SK-MEL-5 (cell line): ENCODE measurements at places on chromosomes 5 and 9. TPM values are rescaled to one million over a fixed set of nuclear protein-coding genes. Genes with fewer than 3 reads are reported as not detected.

Gene TMEM215
- total RNA-seq: not detected in 2 replicates

Gene SH2D3C
- total RNA-seq: 0.08 and 0.11 TPM in 2 replicates

Gene C9orf153
- total RNA-seq: 0.98 TPM in 1 of 2 replicates, not detected in the other

Gene TRPM3
- 3.9 and 4.1 TPM in 2 replicates for total RNA-seq

Gene HRCT1
- not detected in 2 replicates for total RNA-seq

Gene NMUR2
- total RNA-seq: not detected in 2 replicates

Gene CDH6
- not detected in 2 replicates for total RNA-seq

Gene PCDHGA12
- 10.0 and 13.8 TPM in 2 replicates for total RNA-seq

Gene C5orf52
- not detected in 2 replicates for total RNA-seq

Gene SPATA31C1
- total RNA-seq: not detected in 2 replicates

Gene PCDHA9
- 0.05 TPM in 1 of 2 replicates, not detected in the other for total RNA-seq

Gene PCA3
- total RNA-seq: 0.13 and 0.21 TPM in 2 replicates

Gene LMX1B
- 2.7 and 5.6 TPM in 2 replicates for total RNA-seq

GRCh38 chr9:79658926-79659325 is 87.2 kb downstream of the TLE4 start:
- no peak for DNase-seq

GRCh38 chr5:84290161-84290560 is 94.5 kb downstream of the EDIL3 start:
- no peak for DNase-seq

DNA sequence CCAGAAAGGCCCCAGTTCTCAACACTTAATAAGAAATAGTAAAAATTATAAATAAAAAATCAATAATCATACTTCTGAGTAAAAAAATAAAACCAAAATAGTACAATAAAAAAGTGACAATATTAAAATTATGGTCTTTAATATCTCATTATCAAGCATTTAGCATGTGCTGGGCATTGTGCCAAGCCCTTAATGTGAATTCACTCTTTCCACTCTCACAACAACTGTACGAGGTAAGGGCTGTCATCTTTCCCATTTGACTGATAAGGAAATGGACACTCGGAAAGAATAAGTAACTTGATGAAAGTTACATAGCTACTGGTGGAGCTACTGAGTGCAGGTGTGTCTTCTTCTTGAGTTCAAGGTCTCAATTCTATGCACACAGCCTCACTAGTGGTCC is 43.6 kb downstream of the SEC61B start:
- DNase-seq: no peak

DNA sequence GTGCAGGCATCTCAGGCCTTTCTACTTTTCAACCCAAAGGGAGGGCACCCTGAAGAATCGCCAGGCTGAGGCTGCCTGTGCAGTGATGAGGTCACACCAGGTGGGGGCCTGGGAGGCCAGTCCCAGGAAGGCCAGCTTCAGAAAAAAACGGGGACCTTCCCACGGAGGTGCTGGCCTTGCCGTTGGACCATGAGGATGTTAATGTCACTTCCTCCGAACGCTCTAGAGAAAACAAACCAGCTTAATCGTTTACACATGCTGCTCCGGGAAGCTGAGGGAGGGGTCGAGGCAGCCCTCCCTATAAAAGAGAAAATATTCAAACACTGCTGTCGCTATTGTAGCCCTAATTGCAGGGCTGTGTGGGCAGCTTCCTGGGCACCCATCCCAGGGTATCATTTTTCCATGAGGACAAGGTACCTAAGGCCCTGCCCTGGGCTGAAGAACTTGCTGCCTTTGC is 27.0 kb downstream of the PTGES start:
- DNase-seq: no peak

- DNase-seq: no peak
These were observed 6.7 kb upstream of the C5orf63 start for GRCh38 chr5:127079994-127080491.

GRCh38 chr5:158313733-158314464 is 455.0 kb upstream of the CLINT1 start:
- no peak for DNase-seq

DNA sequence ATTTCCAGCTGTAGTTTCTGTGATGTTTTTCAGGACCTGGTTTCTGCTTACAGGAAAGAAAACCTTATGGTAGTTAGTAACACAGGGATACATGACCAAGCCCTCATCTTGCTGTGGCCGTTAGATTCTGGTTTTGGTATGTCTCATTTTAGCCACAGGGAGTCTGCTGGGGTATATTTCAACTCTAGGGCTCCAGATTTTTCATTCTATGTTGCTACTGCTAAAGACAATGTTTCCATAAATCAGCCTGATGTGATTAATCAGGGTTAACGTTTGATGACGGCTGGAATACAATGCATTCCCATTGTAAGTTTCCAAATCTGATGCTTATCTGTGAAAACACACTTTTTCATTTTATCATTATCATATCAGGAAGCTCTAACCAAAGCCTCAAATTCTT is 48.2 kb downstream of the P4HA2 start:
- DNase-seq: no peak

DNA sequence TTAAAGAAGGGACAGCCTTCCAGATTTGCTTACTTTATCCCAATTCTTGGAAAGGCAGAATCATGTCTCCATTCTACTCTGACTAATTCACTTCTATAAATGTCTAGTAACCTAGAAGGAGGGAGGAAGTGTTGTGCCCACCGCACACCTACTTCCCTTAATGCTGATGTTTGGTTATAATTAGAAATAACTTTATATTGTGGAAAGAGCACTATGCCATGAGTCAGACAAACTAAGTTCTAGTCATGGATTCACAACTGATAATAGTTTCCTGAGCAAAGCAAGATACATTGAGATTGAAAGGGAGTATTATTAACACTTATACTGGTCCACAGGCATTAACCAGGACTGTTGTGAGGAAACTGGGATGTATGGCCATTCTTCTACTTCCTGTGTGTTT is 345.9 kb upstream of the RPS23 start:
- no peak for DNase-seq

DNA sequence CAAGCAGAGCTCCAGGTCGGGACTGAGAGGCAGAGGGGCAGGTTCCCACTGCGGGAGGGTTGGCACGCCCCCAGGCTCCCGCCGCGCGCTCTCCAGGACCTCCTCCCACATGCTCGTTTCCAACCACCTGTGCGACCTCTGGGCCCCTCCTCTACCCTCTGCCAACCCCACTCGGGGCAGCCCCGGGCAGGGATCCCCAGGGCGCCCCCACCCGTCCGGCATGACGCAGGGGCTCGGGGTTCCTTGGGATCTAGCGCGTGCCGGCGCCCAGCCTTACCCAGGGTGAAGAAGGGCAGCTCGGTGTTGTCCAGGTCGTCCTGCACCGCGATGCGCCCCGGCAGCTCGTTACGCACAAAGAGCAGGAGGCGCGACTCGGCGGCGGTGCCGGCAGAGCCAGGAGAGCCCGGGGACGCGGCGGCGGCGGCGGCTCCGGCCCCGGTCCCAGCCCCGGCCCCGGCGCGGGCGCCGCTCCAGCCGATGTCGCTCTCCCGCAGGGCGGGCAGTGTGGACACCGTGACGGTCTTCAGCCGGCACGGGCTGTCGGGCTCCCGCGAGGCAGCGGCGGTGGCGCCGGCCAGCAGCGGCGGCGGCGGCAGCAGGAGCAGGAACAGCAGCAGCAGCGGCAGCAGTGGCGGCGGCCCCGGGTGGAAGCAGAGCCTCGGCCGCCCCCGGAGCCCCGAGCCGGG is 494 bp downstream of the ASTN2 start:
- DNase-seq: no peak

GRCh38 chr9:80134487-80134886 is 562.7 kb downstream of the TLE4 start:
- DNase-seq: no peak

DNA sequence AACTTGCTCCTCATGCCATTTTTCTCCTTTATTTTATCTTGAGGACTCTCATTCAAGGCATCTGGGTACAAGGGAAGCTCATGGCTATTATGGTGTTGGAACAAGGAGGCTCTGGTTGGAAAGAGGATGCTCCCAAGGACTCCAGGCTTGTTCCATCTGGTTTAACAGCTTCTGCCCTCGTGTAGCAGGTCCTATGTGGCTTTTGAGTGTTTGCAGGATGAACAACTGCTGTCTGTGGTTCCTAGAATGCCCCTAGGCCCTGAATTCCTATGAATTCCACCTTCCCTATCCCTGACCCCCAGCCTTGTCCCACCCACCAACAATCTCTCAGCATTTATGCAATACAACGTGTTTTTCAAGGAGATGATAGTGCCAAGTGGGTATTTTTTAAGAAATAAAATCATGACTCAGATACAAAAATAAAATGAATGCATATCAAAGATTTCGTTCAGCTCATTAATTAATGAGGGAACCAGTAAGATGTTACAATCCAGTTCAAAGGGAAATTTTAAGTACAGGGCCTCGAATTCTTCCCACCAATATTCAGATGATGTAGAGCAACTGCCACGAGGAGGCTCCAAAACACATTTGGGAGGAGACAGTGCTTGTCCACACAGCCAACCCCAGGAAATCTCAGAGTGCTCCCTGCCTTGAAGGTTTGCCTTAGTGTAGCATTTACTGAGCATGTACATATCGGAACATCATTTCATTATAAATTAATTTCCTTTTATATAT is 182.0 kb downstream of the MUSK start:
- peak; percentile 33 for DNase-seq

GRCh38 chr5:74589204-74590056 is 51.1 kb downstream of the ENC1 start:
- no peak for DNase-seq

- peak; percentile 66 for DNase-seq
These were observed 1.2 kb upstream of the CEMIP2 start for GRCh38 chr9:71769175-71770161.

GRCh38 chr9:79300068-79300467 is 271.7 kb upstream of the TLE4 start:
- DNase-seq: no peak

DNA sequence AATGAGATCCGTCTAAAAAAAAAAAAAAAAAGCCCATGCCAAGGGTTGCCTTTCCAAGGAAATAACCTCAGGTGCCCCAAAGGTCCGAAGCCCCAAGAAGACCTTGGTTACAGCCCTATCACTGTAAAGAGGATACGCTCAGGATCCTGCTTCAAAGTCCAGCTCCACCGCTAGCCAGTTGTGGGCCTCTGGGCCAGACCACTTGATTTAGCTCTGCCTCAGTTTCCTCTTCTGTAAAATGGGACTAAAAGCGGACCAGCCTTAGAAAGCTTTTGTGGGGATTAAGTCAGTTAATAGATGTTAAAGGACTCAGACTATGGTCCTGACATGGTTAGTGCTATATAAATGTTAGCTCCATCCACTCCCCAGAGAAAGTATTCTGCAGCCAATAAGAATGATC is 48.7 kb upstream of the ORM1 start:
- DNase-seq: no peak

DNA sequence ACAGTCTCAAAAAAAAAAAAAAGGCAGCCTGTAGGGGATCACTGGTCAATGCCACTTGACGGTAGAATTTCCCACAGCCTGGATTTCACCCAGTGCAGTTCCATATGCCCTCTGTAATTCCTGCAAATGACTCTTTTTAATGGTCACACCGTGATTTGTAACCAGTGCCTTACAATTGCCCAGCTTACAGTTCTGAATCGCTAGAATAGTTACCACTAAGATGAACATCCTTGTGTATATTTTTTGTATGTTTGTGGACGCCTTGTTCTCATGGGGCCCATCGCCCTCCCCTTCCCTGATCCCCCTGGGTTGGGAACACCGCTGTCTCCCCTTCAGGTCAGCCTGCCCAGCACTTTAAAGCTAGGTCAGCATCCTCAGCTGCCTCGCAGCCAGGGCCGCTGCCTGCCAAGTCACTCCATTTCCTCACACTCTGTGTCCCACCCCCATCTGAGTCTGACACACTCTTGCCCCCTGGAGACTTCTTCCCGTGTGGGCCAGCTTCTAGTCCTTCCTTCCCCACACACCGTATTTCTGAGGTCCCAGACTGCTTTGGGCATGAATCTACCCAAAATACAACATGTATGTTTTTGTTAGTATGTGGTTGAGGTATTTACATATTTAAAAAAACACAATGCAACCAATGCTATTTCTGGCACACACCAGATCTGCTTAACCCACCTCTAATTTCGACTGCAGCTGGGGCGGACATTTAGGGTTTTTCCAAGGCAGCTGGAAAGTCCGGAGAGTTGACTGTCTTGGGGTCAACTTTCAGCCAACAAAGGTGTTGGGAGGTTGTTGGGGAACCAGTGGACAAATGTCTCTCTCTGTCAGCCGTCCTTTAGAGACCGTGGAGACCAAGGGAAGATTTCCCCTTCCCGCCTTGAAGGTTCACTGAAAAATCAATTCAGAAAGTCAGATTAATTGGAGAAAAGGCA is 120.5 kb upstream of the NEK6 start:
- DNase-seq: no peak

DNA sequence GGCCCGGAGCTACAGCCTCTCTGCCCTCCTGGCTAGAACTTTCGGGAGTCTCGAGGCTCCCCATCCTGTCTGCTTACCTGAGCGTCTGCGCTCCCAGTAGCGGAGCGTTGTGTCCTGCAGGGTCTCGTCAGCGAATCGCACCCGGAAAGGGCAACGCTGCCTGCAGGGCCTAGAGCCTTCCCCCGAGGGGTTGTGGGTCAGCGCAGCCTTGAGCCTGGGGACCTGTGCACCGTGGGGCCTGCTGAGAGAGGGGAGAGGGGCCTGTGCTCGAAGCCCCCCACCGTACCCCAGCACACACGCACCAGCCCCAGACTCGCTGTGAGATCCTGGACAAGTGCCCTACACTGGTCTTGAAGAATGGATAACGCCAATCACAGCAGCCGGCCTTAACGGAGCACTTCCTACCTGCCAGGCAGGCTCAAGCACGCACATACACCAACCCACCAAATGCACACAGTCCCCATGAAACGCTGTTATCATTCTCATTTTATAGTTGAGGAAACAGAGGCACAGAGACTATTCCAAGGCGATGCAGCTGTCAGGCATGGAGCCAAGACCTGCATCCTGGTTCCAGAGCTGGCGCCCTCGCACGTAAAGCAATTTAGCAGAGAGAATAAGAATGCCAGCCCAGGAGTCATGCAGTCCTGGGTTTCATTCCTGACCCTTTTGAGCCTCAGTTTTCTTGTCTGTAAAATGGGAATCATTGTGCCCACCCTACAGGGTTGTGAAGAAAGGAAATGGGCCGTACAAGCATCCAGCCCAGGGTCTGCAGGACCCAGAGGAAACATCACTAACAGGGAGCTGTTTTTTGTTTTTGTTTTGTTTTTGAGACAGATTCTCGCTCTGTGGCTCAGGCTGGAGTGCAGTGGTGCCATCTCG is 5.3 kb downstream of the C9orf50 start:
- DNase-seq: no peak

DNA sequence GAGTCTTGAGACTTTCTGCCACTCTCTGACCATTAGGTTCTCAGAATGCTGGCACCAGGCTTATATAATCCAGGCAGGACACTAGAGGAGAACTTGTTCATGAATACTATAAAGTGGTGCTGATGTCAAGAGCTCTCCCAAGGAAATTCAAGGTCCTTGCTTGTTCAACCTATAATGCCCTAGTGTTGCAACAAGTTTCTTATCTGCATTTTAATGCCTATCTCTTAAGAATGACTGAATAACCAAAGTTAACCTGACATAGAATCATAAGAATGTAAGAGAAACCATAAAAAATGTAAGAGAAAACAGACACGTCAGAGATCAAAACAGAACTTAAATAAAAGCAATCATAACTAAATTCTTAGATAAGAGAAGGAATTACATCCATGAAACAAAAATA is 640.8 kb upstream of the SGCD start:
- DNase-seq: no peak
